ENCODE measurements at places on chromosomes 2 and 18.

- DNase-seq: no peak
Observed at GRCh38 chr2:113888641-113889470, 1.0 kb upstream of the ACTR3 start.

DNA sequence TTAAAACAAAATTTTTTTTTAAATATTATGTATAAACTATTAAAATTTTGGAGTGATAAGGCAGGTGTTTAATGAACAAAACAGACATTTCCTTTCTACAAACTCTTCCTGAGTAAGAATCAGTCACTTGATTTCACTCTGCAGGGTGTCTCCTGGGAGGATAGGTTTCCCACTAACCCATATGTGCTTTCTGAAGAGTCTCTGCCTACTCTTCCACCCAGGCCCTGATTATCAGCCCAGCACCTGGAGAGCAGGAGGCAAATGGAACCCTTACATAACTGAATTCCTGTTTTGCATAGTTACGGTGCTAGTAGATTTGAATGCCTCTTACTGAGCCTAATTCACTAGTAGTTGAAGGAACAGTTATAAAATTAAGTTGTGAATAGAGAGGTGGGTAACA is 1718.6 kb downstream of the SUCLG1 start:
- no peak for DNase-seq

GRCh38 chr2:113915082-113915819 is 25.4 kb downstream of the ACTR3 start:
- no peak for DNase-seq

- no peak for DNase-seq
Observed at GRCh38 chr2:220579452-220579851, 952.0 kb downstream of the SLC4A3 start.

- no peak for DNase-seq
Observed at GRCh38 chr18:8752329-8752728, 47.0 kb downstream of the MTCL1 start.
